CD4-positive, alpha-beta T cell (primary cell): ENCODE measurements at places on chromosomes 3 and 15.

DNA sequence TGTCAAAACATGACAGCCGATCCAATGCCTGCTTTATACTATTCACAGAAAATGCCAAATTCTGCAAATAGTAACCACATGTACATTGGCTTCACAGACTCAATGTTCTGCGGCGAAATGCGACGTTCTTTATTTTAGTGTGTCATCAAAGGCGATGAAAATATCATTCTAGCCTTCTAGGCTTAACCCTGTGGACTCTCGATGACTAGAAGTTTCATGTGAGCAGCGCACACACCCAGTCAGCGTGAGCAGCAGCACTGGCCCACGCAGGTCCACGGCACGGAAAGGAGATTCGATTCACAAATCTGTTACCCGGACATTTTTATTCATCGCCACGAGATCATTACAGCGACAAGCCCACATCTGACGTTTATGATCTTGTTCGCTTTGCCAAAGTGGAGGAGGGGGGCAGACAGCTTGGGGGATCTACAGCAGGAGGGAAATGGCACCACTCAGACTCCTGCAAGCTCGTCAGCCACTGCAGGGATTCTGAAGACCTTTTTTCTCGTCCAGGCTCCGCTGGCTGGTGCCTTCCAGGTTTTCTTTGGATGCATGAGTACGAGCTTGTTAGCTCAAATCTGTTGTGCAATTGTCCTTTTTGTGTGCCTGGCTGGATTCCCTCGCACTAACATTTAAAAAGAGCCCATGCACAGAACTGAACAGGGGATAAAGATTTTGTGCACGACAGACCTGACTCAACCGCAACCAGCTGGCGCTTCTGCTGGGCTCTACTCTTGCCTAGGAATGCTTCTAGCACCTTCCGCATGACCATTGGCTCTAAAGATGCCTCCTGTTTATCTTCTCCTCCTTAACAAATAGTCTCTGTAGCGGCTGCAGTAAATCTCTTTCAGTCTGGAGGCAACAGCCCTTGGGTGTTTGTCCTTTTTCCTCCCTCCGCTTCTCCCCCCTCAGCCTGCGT is 938.4 kb downstream of the MCTP2 start:
- H3K27ac ChIP-seq: no peak overlapping the region
- no peak overlapping the region for H3K4me3 ChIP-seq
- H3K27me3 ChIP-seq: no peaks in the 10 kb centered on the region
- H3K4me1 ChIP-seq: no peaks in the 10 kb centered on the region
- DNase-seq: no peak

GRCh38 chr3:53274938-53275605 is 19.2 kb upstream of the TKT start:
- no peak overlapping the region for H3K4me3 ChIP-seq
- no peak for DNase-seq
- H3K36me3 ChIP-seq: no peaks in the 10 kb centered on the region
- no peaks in the 10 kb centered on the region for H3K27me3 ChIP-seq

DNA sequence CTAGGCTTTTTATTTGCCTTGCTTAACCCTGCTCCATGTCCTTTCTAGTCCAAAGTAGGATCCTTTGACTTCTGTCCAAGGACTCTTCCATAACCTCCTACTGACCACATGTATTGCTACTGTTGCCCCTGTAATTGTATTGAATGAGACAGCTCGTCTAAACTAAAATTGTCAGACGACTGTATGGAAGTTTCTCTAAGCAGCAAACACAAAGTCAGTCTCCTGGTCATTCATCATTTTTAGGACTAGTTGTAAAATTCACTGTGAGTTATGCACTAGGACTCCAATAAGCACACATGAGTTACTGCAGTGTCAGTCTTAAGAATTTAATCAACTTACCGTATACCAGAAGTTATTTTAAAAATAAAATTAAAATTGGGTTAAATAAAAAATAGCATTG is 32.8 kb downstream of the SLTM start:
- no peak for DNase-seq
- H3K4me3 ChIP-seq: no peak overlapping the region
- peaks cover 50% of the 10 kb centered on the region for H3K36me3 ChIP-seq
- no peak overlapping the region for H3K27ac ChIP-seq
- H3K4me1 ChIP-seq: no peaks in the 10 kb centered on the region

- H3K27me3 ChIP-seq: no peaks in the 10 kb centered on the region
- H3K4me3 ChIP-seq: no peak overlapping the region
- H3K4me1 ChIP-seq: no peaks in the 10 kb centered on the region
- no peak overlapping the region for H3K27ac ChIP-seq
- DNase-seq: no peak
- no peaks in the 10 kb centered on the region for H3K36me3 ChIP-seq
Observed at GRCh38 chr3:182424006-182424405, 369.3 kb upstream of the ATP11B start.

DNA sequence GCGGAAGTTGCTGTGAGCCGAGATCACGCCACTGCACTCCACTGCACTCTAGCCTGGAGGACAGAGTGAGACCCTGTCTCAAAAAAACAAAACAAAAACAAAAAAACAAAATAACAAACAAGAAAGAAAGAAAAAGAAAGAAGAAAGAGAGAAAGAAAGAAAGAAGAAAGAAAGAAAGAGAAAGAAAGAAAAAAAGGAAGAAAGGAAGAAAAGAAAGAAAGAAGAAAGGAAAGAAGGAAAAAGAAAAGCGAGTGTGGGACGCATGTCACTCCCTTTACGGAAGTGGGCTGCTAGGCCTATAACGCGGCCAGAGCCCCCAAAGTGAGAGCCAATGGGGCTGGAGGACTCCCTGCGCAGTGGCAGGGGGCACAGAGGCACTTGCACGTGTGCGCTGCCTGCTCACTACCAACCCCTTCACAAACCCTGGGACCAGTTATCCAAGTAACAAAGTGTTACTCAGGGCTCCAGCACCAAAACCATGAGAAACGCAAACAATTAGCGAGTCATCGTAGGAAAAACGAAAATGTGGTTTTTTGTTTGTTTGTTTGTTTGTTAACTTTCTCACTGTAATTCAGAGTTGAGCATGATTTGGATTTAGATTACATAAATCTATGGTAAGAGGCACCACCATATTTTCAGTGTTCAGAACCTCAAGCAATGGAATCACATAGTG is 40.8 kb upstream of the ATP1B3 start:
- no peak overlapping the region for H3K4me3 ChIP-seq
- no peak for DNase-seq
- H3K4me1 ChIP-seq: no peaks in the 10 kb centered on the region

- H3K4me3 ChIP-seq: no peak overlapping the region
- no peaks in the 10 kb centered on the region for H3K4me1 ChIP-seq
- H3K27me3 ChIP-seq: no peaks in the 10 kb centered on the region
- H3K27ac ChIP-seq: no peak overlapping the region
- no peak for DNase-seq
Observed at GRCh38 chr3:40057077-40057476, 247.7 kb downstream of the MYRIP start.

GRCh38 chr3:20041197-20041780 is 1.0 kb downstream of the KAT2B start:
- peak overlapping the region; percentile 82 for H3K27ac ChIP-seq
- H3K4me3 ChIP-seq: peak overlapping the region; percentile 94
- no peaks in the 10 kb centered on the region for H3K27me3 ChIP-seq
- DNase-seq: peak; percentile 83

- H3K4me1 ChIP-seq: peaks cover 28% of the 10 kb centered on the region
- no peak for DNase-seq
- no peak overlapping the region for H3K4me3 ChIP-seq
- no peak overlapping the region for H3K27ac ChIP-seq
- no peaks in the 10 kb centered on the region for H3K36me3 ChIP-seq
Observed at GRCh38 chr3:188179006-188179966, 25.3 kb downstream of the LPP start.

DNA sequence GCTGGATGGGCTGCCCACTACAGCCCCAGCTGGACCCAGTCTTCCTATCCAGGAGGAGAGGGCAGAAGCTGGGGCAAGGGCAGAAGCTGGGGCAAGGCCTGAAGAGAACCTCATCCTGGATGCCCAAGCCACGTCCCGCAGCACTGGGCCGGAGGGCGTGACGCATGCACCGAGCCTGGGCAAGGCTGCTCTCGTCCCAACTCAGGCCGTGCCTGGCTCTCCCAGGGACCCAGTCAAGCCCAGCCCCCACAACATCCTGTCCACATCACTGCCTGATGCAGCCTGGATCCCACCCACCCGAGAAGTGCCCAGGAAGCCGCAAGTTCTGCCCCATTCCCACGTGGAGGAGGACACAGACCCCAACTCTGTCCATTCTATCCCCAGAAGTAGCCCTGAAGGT is 22.3 kb downstream of the FBLN2 start:
- H3K27me3 ChIP-seq: no peaks in the 10 kb centered on the region
- H3K27ac ChIP-seq: no peak overlapping the region
- DNase-seq: no peak
- no peak overlapping the region for H3K4me3 ChIP-seq
- H3K4me1 ChIP-seq: no peaks in the 10 kb centered on the region

DNA sequence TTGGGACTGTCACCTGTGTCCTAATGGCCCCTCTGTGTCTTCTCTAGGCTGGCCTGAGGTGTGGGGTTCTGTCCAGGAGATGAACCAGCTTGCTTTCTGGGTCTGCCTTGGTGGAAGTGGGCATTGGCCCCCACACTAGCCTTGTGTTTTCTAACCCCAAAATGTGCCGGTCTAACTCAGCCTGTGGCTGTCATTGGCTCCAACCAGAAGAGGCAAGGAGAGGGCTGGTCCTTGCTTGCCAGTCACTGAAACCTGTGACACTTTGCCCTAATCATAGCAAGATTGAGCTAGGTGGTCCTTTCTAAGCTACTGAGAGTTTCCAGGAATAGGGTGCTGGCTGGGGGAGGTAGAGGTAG is 2.2 kb downstream of the C15orf39 start:
- no peaks in the 10 kb centered on the region for H3K27me3 ChIP-seq
- H3K27ac ChIP-seq: peak overlapping the region; percentile 88
- DNase-seq: no peak

- no peaks in the 10 kb centered on the region for H3K27me3 ChIP-seq
- peaks cover 4% of the 10 kb centered on the region for H3K36me3 ChIP-seq
- no peak for DNase-seq
- H3K4me3 ChIP-seq: no peak overlapping the region
Observed at GRCh38 chr3:100183608-100184125, 69.4 kb upstream of the FILIP1L start.

DNA sequence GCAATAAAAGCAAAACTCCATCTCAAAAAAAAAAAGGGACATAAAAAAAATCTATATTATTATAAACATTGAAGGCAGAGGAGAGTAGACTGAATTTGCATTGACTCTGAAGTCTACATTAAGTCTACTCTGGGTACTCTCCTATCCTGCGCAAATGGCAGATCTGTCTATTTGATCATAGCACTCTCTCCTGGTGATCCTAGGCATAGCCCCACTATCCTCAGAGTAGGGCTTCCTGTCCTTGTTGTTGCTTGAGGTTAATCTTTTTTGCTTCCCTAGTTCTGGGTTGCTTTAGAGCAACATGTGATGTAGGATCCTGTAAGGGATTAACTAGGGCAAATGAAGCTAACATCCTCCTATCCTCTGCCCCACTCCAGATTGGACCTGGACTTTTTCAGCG is 82.1 kb upstream of the LRRFIP2 start:
- H3K27me3 ChIP-seq: no peaks in the 10 kb centered on the region
- no peak overlapping the region for H3K27ac ChIP-seq
- no peak for DNase-seq
- peaks cover 60% of the 10 kb centered on the region for H3K36me3 ChIP-seq
- no peak overlapping the region for H3K4me3 ChIP-seq

- no peaks in the 10 kb centered on the region for H3K36me3 ChIP-seq
- H3K27me3 ChIP-seq: no peaks in the 10 kb centered on the region
- H3K4me3 ChIP-seq: no peak overlapping the region
- H3K27ac ChIP-seq: no peak overlapping the region
- no peaks in the 10 kb centered on the region for H3K4me1 ChIP-seq
- no peak for DNase-seq
Observed at GRCh38 chr15:32698773-32699390, 18.9 kb upstream of the GREM1 start.

- no peak overlapping the region for H3K27ac ChIP-seq
- no peaks in the 10 kb centered on the region for H3K27me3 ChIP-seq
- DNase-seq: no peak
- H3K36me3 ChIP-seq: no peaks in the 10 kb centered on the region
Observed at GRCh38 chr3:12658593-12659058, 5.3 kb downstream of the RAF1 start.

DNA sequence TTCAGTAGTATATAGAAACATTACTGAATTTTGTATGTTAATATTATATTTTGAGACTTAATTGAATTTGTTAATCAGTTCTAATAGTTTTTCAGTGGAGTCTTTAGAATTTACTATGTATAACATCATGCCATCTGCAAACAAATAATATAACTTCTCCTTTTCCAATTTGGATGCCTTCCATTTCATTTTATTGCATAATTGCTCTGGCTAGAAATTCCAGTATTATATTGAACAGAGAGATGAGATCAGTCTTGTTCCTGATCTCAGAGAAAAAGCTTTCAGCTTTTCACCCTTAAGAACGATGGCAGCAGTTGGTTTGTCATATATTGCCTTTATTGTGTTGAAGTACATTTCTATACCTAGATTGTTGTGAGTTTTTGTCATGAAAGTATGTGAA is 40.4 kb downstream of the OR4F15 start:
- no peaks in the 10 kb centered on the region for H3K4me1 ChIP-seq
- DNase-seq: no peak
- no peak overlapping the region for H3K4me3 ChIP-seq
- H3K36me3 ChIP-seq: no peaks in the 10 kb centered on the region

- peaks cover 10% of the 10 kb centered on the region for H3K4me1 ChIP-seq
- H3K27ac ChIP-seq: no peak overlapping the region
- no peak overlapping the region for H3K4me3 ChIP-seq
Observed at GRCh38 chr3:51401735-51402134, 10.7 kb downstream of the RBM15B start.
